ENCODE measurements at places on chromosomes 1 and 21.

- DNase-seq = no peak
These were observed 1038.3 kb downstream of the AMY1C start for GRCh38 chr1:104787866-104788510.

DNA sequence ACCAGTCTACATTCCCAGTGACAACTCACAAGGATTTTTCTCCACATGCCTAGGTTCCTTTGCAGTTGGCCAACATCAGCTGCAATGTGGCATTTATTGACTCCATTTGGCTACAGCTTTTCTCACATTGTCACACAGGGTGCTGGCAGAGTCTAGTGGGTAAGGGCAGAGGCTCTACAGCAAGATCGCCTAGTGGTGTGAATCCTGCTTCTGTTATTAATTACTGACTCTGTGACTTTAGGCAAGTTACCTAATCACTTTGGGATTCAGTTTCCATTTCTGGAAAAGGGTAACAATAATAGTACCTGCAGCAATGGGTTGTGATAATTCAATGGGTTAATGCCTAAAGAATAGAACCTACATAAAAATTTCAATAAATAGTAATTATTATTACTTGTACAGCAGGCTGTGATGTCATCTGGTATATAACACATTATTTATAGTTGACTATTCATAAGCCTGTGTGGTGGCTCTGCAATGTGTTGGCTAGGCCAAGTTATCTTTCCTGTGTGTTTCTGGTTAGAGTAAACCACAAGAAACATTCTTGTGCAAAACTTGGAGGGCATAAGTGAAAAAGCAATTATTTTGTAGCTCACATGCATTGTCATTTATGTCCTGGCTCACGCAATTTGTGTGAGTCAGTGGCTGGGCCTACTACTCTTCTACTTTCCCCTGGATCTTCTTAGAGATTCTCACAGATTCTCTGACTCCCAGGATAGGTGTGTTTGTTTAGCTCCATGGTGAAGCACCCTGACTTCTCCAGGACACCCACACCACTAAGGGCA is 59.5 kb downstream of the PTGS2 start:
- DNase-seq = no peak

DNA sequence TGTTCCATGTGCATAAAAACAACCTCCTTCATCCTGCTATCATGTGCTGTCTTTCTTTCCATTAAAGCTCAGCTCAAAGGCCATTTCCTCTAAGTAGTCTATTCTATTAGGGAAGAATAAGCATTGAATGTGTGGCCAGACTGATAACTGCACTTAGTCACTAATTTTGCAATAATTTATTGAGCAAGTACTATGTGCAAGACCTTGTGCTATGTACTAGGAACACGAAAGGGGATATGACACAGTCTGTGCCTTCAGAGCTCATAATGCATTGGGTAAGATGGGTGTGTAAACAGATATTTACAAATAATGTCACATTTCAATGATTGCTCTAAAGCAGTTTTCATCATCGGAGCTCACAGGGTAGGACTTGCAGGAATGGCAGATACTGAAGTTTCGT is 54.2 kb downstream of the NMNAT2 start:
- DNase-seq = no peak

DNA sequence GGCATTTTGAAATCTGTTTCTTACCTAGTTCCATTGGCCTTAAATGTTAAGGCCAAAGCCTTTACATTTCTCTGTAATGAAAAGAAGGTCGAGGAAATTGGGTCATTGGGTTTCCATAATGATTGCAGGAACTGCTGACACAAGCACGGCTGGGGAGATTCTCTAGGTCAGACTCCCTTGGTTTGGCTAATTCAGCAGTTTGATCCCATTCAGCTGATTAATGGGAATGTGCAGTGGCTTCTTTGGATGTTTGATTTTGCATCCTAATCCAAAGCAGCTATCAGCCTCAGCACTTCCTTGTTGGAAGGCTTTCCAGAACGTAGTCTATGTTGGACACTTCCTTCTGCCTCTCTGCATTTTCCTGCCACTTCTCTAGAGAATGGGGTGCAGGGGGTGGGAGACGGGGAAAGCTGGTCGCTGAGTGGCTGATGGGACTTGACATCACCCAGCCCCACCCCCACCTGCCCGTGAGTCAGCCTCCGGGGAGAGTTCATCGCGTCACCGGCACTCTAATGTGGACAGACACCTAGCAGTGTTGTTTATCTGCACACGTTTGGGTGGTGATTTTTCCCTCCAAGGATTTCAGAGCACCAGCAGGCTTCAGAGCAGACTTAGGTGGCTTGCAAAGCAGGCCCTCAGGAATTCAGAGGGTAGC is 5.4 kb downstream of the PSEN2 start:
- DNase-seq = no peak

- no peak for DNase-seq
These were observed 12.4 kb upstream of the SHISA4 start for GRCh38 chr1:201876148-201876818.

DNA sequence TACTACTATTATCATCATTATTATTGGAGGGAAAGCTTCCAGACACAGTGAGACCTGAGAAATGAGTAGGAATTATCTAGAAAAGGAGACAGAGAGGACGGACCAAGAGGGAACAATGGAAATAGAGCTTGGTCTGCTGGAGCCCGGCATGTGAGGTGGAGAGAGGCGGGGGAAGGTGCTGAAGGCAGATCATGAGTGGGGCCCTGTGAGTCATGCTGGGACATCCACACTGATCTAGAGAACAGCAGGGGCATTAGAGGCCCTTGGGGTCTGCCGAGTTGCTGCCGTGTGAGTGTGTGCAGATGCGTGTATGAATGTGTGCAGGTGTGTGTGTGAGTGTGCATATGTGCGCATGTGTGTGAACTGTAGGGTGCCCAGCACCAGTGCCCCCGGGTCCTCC is 65.7 kb downstream of the TMCO4 start:
- DNase-seq = no peak

- DNase-seq = no peak
These were observed 49.8 kb downstream of the LYPLAL1 start for GRCh38 chr1:219223496-219223895.

- DNase-seq = no peak
These were observed 22.4 kb upstream of the EPS8L3 start for GRCh38 chr1:109786112-109786480.

GRCh38 chr1:99942723-99943122 is 27.1 kb upstream of the SLC35A3 start:
- DNase-seq = no peak

GRCh38 chr1:83970114-83970513 is 28.8 kb downstream of the TTLL7 start:
- no peak for DNase-seq

DNA sequence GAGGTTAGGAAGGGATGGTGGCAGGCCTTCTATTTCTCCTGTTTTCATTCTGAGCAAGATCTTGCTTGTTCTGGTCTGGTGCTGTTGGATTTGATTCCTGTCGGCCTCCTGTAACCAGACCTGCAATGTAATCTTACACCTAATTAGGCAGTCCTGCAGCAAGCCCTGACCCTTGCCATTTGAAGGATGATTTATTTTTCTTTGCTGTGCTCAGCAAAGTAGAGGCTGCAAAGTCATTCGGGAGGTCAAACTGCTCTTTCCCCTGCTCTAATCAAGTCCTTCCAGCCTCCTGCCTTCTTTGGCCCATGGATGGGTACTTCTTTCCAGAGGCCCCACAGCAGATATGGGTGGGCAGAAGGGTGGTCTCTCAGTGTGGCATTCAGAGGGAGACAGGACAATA is 417.7 kb upstream of the USP24 start:
- DNase-seq = no peak

GRCh38 chr1:82466416-82466815 is 665.7 kb downstream of the ADGRL2 start:
- DNase-seq = no peak

- DNase-seq = no peak
These were observed 146.4 kb downstream of the NOS1AP start for GRCh38 chr1:162215902-162216301.

GRCh38 chr1:206635978-206636345 is 626 bp downstream of the DYRK3 start:
- no peak for DNase-seq

DNA sequence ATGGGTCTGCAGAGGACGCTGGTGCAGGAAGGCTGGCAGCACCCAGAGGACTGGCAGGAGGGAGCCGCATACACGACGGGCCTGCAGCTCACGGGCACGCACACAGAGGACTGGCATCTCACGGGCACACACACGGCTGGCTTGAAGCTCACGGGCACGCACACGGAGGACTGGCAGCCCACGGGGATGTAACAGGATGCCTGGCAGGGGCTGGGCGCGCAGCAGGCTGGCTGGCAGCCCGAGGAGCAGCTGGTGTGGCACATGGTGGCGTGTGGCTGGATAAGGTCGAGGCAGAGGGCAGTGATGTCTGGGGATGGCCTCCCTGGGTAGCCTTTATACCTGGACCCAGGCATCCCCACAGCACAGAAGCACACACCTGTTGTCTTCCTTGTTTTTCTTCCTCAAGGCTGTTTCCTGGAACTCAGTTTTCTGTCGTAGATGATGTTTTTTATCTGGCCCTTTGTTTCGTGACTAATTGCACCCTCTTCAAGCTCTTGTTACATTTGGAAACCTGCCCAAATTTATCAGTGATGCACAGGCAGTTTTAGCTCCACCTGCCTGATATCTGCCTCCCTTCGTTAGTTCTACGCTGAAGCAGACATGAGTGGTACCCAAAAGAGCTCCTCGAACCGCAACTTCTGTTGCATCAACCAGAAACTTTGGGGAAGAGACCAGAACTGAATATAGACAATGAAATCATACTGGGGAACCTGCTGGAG is at the start of gene KRTAP12-1:
Gene KRTAP12-1 (minus strand): TSS at position 303 of the 719 bp plus-strand sequence. CDS start 40 bp downstream, at position 263.
- DNase-seq = no peak

DNA sequence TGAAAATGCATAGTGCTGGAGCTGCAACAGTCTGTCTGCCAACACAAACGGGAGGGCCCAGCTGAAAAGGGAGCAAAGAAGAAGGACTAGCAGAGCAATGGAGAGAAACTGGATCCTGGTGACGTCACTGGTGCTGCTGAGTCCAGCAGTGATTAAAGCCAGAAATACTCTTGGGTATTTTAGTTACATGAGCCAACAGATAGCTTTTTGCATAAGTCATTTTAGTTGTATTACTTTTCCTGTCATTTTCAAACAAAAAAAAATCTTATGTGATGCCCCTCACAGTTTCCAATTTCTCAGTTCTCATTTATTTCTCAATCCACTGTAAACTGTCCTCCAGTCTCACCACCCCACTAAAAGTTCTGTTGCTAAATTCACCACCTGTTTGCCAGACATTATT is 38.7 kb upstream of the NEK7 start:
- DNase-seq = no peak

- no peak for DNase-seq
These were observed 49.0 kb downstream of the JAK1 start for GRCh38 chr1:64917328-64917861.

DNA sequence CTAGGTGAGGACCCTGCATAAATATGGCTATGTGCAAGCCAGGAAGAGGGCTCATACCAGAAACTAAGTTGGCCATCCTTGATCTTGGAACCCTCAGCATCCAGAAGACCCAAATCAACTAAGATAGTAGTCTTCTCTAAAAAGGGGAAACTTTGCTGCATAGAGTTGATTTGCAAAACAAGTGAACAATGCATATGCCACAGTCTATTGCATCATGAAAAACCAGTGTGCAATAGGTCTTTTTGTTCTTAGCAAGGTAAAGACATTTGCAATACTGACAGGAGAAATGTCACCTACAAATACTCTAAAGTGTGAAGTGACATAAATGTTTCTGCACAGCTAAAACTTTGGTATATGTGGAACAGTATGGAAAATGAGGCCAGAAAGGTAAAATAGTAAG is 2.0 kb upstream of the IFI16 start:
- DNase-seq = no peak

GRCh38 chr1:4019606-4020331 is 119.7 kb upstream of the C1orf174 start:
- no peak for DNase-seq

- no peak for DNase-seq
These were observed 1.1 kb upstream of the GNG12 start for GRCh38 chr1:67834246-67834877.

DNA sequence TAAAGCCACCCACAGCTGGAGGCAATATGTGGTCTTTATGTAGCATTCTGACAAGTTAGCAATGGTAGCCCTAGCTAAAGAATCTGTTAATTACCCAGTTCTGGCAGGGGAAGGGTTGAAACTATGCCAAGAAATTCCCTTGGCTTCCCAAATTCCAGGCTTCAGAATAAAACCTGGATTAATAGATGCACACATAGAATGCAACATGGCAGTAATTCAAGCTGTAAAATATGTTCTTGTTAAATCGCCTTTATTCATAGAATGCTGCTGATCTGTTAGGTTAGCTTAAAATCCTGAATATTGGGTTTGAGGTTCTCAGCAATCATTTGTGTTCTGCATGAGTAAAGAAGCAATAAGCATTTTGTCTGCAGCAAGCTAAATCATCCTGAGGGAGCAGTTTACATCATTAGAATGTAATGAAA is 80.1 kb downstream of the ZNF326 start:
- DNase-seq = no peak

- DNase-seq = no peak
These were observed 608.2 kb upstream of the ADGRL4 start for GRCh38 chr1:79614762-79615161.

GRCh38 chr21:40186045-40186444 is 318.8 kb downstream of the PCP4 start:
- DNase-seq = no peak

DNA sequence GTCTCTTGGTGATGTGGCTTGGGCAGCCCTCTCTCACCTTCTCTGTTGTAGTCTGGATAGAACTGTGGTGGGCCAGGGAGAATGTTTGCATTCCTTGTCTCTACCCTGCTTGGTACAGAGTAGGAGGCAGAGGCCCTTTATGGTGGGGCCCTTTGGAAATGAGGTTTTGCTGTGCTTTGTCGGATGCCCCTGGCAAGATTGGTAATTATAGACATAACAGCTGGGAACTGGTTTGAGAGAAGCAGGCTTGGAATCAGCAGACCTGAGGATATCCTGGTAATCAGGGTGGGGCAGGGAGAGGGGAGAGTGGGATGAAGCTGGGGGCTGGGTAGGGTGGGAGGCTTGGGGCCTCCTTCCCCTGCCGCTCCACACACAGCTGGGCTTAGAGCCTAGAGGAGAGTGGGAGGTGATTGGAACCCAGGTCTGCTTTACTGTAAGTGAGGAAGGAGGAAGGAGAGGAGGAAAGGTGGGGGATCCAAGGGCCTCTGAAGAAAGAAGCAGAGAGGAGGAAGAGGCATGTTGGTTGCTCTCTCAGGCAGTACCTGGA is 5.0 kb downstream of the VANGL2 start:
- no peak for DNase-seq
